ENCODE measurements at places on chromosomes 6 and 20. TPM values are rescaled to one million over a fixed set of nuclear protein-coding genes. Genes with fewer than 3 reads are reported as not detected.
A peak's percentile ranks its signal among the peaks of the same experiment; 100 is the strongest.

DNA sequence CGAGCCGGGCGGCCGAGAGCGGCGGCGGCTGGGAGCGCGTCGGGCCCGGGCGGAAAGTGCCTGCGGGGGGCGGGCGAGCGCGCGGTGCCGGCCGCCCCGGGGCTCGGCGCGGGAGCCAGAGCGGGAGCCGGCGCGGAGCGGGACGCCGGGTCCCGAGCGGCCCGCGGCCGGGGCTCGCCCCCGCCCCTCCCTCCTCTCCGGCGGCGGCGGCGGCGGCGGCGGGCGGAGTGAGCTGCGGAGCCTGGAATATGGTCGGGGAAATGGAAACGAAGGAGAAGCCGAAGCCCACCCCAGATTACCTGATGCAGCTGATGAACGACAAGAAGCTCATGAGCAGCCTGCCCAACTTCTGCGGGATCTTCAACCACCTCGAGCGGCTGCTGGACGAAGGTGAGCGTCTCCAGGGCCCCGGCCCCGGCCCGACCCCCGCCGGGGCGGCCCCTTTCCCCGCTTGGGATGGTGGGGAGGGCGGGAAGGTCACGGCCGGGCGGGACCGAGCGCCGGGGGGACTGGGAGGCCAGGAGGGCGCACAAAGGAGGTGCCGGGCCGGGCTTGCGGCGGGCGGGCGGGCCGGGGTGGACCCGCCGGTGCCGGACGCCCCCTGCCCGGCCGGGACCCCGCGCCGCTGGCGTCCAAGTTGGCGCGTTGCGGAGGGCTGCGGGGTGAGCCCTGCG is 565 bp downstream of the QKI start:
- no peaks in the 10 kb centered on the region for H3K27me3 ChIP-seq
- no peaks in the 10 kb centered on the region for H3K36me3 ChIP-seq
- H3K4me3 ChIP-seq = peak overlapping the region; percentile 100
- peaks cover 2% of the 10 kb centered on the region for H3K4me1 ChIP-seq
- peak overlapping the region; percentile 99 for H3K27ac ChIP-seq
- DNase-seq = no peak

DNA sequence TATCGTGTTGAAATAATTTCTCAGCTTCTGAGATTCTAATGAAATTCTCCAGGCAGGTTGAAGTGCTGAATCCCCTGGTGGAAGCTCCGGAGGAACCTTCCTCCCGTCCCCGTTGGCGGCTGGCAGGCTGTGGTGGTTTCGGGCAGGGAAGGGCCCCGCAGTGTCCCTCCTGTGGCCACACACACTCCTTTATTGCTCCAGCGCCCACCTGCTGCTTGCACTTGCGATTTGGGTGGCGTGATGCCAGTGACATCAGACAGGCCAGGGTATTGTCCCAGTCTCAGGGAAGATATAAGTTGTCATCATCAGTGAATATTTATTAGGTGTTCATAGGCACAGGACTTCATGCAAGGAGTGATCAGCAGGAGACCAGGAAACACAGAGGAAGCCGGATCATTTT is 530.4 kb downstream of the QKI start:
- no peaks in the 10 kb centered on the region for H3K27me3 ChIP-seq
- H3K4me3 ChIP-seq = no peak overlapping the region
- H3K4me1 ChIP-seq = peaks cover 4% of the 10 kb centered on the region
- no peaks in the 10 kb centered on the region for H3K36me3 ChIP-seq

DNA sequence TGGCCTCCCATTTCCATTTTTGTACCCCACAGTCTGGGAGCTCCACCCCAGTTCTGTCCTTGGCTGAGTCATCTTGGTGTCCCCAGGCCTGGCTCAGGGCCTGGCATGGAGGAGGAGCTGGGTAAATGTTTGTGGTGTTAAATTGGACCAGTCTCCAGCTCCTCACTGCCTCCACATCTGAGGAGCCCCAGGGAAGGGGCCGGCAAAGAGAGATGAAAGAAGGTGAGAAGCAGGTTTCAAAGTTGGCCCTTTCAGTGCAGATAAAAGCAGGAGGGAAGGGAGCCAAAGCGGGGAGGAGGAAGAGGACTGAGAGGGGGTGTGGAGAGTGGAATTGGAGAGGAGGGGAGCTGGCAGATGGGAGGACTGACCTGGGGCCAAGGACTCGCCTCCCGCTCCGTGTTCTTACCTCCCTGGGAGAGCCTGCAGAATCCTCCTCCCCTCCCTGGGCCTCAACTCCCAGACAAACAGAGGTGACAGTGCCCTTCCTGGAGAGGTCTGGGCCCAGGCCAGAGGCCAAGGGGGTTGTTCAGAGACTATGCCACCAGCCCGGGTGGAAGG is 89.0 kb downstream of the CD40 start:
- peaks cover 50% of the 10 kb centered on the region for H3K27me3 ChIP-seq
- H3K27ac ChIP-seq = no peak overlapping the region
- H3K4me1 ChIP-seq = no peaks in the 10 kb centered on the region
- no peak for DNase-seq
- no peak overlapping the region for H3K4me3 ChIP-seq

DNA sequence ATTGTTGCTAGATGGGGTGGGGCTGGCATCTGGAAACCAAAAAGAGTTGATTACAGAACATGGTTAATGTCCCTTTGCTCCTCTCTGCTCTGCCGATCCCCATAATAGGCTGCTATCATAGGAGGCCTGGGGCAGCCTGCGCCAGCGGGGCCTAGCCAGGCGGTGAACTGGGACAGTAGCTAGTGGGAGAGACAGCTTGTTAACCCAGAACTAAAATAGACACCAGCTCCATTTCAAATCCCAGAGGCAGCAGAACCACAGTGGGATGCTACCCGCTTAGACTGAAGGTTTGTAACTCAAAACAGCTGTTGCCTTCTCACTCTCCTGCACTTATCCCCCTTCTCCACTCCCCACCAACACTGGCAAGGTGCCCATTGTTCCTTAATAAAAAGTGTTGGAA is 98.5 kb downstream of the SSR1 start:
- H3K36me3 ChIP-seq = peaks cover 50% of the 10 kb centered on the region
- H3K27me3 ChIP-seq = no peaks in the 10 kb centered on the region
- no peak overlapping the region for H3K27ac ChIP-seq
- DNase-seq = no peak
- H3K4me3 ChIP-seq = no peak overlapping the region

The B3GALT4 gene
- polyA plus RNA-seq = 0.70 TPM

DNA sequence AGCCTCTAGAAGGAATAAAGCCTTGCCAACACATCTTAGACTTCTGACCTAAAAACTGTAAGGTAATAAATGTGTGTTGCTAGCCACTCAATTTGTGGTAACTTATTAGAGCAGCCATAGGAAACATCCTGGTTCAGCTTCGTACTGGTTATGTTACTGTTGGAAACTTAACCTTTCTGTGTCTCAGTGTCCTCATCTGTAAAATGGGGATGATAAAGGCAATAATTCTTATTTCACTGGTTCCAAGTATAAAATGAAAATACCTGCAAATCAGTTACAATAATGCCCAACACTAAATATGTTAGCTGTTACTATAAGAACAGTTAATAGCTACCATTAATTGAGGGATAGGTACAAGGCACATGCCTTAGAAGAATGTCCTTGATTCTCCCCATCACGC is 14.3 kb upstream of the RBPJL start:
- H3K4me1 ChIP-seq = no peaks in the 10 kb centered on the region
- no peak for DNase-seq
- peaks cover 23% of the 10 kb centered on the region for H3K27me3 ChIP-seq
- no peak overlapping the region for H3K4me3 ChIP-seq
- H3K27ac ChIP-seq = no peak overlapping the region

The LGSN gene
- polyA plus RNA-seq = not detected

DNA sequence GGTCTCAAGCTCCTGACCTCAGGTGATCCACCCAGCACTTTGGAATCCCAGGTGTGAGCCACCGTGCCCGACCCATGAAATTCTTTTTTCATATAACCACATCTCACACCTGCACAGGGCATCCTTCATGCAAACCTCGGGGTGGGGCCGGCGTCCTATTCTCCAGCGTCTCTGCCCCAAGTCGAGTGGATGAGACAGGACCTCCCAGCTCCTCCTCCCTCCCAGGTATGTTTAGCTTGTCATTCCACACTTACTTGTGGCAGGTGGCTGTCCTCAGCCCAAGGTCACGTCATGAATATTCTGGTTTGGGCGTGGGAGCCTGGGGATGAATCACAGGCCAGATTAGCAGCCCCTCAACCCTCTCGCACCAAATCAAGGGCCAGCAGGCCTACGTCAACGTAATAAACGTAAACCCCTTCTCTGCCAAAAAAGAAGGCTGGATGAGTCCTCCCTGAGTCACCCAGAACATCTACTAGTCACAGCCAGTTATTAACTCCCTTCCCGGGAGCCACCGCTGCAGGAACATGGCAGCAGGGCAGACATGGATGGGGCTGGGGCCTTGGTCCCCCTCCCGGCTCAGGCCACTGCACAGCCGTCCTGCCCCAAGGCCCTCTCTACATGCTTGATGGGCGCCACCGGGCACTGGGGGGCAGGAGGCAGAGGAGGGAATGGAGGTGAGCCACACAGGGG is 91.7 kb downstream of the YTHDF1 start:
- no peaks in the 10 kb centered on the region for H3K36me3 ChIP-seq
- no peak overlapping the region for H3K4me3 ChIP-seq
- DNase-seq = peak; percentile 62
- H3K27me3 ChIP-seq = peaks cover 32% of the 10 kb centered on the region
- H3K27ac ChIP-seq = no peak overlapping the region
- H3K4me1 ChIP-seq = no peaks in the 10 kb centered on the region

DNA sequence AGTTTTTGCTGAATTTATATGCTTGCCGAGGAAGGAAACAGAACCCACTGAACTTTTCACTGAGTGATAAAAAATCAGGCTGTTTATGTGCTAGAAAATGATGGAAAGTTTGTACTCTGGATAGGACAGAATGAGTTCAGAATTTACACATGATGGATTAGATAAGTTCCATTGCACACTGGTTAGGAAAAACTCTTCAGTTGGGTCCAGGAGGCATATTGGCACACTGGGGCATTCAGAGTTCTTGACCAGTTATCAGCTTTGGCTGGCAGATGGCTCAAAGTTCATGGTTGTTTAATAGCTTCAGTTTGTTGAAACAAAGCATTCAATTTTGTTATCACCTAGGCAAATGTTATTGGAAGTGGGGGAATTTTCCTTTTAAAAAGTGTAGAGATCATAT is 613.3 kb upstream of the SYNCRIP start:
- no peaks in the 10 kb centered on the region for H3K27me3 ChIP-seq
- no peaks in the 10 kb centered on the region for H3K36me3 ChIP-seq
- no peaks in the 10 kb centered on the region for H3K4me1 ChIP-seq
- H3K27ac ChIP-seq = no peak overlapping the region
- no peak for DNase-seq

DNA sequence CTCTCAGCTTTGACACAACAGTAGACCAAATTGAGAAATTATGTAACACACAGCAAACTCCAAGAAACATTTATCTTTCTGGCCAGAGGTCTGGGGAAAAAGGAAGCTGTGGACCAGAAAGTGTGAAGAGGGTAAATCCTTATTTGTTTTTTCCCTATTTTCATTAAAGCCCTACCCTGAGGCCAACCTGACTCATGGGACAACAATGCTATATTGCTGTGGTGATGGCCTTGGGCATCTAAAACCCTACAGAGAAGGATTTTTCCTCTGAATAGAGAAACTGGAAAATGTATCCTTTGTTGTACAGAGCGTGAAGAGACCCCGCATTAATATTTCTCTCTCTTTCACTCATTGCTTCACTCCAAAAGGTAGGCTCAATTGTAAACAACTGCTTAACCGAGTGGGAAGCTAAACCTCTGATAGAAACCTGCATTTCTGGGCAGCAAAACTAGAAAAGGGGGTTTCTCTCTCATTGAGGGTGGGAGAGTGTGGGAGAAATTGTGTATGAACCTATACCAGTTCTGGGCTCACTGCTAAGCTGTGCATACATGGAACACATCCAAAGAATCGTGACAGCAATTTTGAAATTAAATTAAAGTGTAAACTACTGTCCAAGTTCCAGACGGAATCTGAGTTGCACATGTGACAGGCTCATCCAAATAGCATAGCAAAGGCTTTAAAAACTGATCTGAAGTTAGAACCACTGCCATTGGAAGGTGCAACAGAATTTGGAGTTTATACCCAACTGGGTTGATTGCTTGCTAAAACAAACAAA is 175.5 kb downstream of the CLVS2 start:
- DNase-seq = no peak
- H3K27me3 ChIP-seq = no peaks in the 10 kb centered on the region
- no peak overlapping the region for H3K27ac ChIP-seq
- H3K36me3 ChIP-seq = no peaks in the 10 kb centered on the region

The HLA-DOA gene
- not detected for polyA plus RNA-seq

The TSBP1 gene
- polyA plus RNA-seq = not detected

- no peaks in the 10 kb centered on the region for H3K4me1 ChIP-seq
- H3K27ac ChIP-seq = no peak overlapping the region
- H3K4me3 ChIP-seq = no peak overlapping the region
Observed at GRCh38 chr6:114588726-114589125, 245.9 kb upstream of the HS3ST5 start.

DNA sequence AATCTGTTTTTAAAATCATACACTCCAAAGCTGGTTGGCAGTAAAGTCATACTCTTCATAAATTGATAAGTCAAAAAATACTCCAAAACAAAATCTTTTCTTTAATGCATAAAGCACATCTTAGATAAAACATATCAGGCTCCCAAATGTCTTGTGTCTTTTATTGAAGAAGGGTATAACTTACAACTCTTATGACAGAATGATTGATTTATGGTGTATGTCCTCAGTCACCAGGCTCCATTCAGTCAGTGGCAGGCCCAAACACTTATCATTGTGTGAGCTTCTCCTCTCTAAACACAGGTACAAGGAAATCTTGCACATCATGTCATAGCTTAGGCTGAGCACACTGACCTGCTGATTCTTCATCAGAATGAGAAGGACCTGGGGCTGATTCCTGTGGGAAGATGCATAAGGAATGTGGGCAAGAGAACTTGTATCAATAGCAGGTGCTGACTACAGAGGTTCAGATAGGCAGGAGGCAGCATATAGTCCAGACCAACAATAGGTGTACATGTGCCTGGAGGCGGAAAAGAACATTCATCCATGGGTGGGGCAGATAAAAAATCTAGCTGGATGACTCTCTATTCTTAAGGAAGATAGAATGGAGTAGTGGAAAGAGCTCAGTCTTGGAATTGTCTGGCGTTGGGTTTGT is 1.9 kb downstream of the CALHM5 start:
- peak overlapping the region; percentile 51 for H3K4me3 ChIP-seq
- peaks cover 3% of the 10 kb centered on the region for H3K36me3 ChIP-seq
- no peak overlapping the region for H3K27ac ChIP-seq
